ENCODE measurements at places on chromosomes 11 and 22. TPM values are rescaled to one million over a fixed set of nuclear protein-coding genes. Genes with fewer than 3 reads are reported as not detected.

Gene GVQW3
- total RNA-seq: 0.28 TPM

Gene NXPE1
- not detected for total RNA-seq

Gene GSTT2B
- total RNA-seq: 2.1 TPM

Gene GAS2
- 1.7 TPM for total RNA-seq

Gene MMP13
- total RNA-seq: 2.3 TPM

Gene SPI1
- total RNA-seq: not detected

Gene IL18BP
- total RNA-seq: 1.9 TPM

Gene TCIRG1
- 74.5 TPM for total RNA-seq

Gene GPR137
- 16.0 TPM for total RNA-seq

Gene APOL5
- not detected for total RNA-seq

Gene ZP1
- total RNA-seq: not detected

Gene KCTD14
- 7.1 TPM for total RNA-seq

Gene PRDM11
- 3.3 TPM for total RNA-seq

Gene LRP4
- 5.5 TPM for total RNA-seq

Gene ELMOD1
- not detected for total RNA-seq
